Purkinje cell (primary cell): ENCODE measurements at places on chromosomes 11 and 22. TPM values are rescaled to one million over a fixed set of nuclear protein-coding genes. Genes with fewer than 3 reads are reported as not detected.

The CEND1 gene
- polyA plus RNA-seq = 14.7 and 20.2 TPM in 2 replicates

The KLHDC7B gene
- 0.08 TPM in 1 of 2 replicates, not detected in the other for polyA plus RNA-seq

The HTR3A gene
- polyA plus RNA-seq = not detected in 2 replicates

The ART1 gene
- not detected in 2 replicates for polyA plus RNA-seq

The OR2D2 gene
- not detected in 2 replicates for polyA plus RNA-seq

The SERPING1 gene
- 9.1 and 24.1 TPM in 2 replicates for polyA plus RNA-seq

The OSM gene
- not detected in 2 replicates for polyA plus RNA-seq

The SCUBE2 gene
- polyA plus RNA-seq = 2.7 and 6.4 TPM in 2 replicates

The CCDC73 gene
- polyA plus RNA-seq = 0.40 and 0.91 TPM in 2 replicates

The TRIM49 gene
- polyA plus RNA-seq = not detected in 2 replicates

The MIAT gene
- 20.1 and 21.0 TPM in 2 replicates for polyA plus RNA-seq

The WNT11 gene
- 10.8 and 14.9 TPM in 2 replicates for polyA plus RNA-seq

The CDC42BPG gene
- polyA plus RNA-seq = not detected in 2 replicates

The OR52K2 gene
- not detected in 2 replicates for polyA plus RNA-seq

The P4HA3 gene
- 4.2 TPM in 1 of 2 replicates, not detected in the other for polyA plus RNA-seq

The BTBD18 gene
- 0.24 TPM in 1 of 2 replicates, not detected in the other for polyA plus RNA-seq

The ATXN10 gene
- polyA plus RNA-seq = 296 and 338 TPM in 2 replicates

The MUC6 gene
- not detected in 2 replicates for polyA plus RNA-seq

The SLC22A8 gene
- not detected in 2 replicates for polyA plus RNA-seq

The FGF4 gene
- polyA plus RNA-seq = not detected in 2 replicates

The SMC1B gene
- polyA plus RNA-seq = not detected in 2 replicates

The CASP5 gene
- not detected in 2 replicates for polyA plus RNA-seq

The OR5P2 gene
- polyA plus RNA-seq = not detected in 2 replicates

The OR8G5 gene
- polyA plus RNA-seq = not detected in 2 replicates

The PYGM gene
- 0.69 and 1.4 TPM in 2 replicates for polyA plus RNA-seq

The ASCL2 gene
- polyA plus RNA-seq = not detected in 2 replicates

The GVQW3 gene
- polyA plus RNA-seq = 0.80 and 3.0 TPM in 2 replicates
